CD4-positive, alpha-beta T cell treated with Interleukin-1 beta for 1 hour (primary cell): ENCODE measurements at places on chromosomes 5 and 9.

GRCh38 chr5:95178046-95178651 lies 106.7 kb downstream of the MCTP1 start:
- DNase-seq = no peak

DNA sequence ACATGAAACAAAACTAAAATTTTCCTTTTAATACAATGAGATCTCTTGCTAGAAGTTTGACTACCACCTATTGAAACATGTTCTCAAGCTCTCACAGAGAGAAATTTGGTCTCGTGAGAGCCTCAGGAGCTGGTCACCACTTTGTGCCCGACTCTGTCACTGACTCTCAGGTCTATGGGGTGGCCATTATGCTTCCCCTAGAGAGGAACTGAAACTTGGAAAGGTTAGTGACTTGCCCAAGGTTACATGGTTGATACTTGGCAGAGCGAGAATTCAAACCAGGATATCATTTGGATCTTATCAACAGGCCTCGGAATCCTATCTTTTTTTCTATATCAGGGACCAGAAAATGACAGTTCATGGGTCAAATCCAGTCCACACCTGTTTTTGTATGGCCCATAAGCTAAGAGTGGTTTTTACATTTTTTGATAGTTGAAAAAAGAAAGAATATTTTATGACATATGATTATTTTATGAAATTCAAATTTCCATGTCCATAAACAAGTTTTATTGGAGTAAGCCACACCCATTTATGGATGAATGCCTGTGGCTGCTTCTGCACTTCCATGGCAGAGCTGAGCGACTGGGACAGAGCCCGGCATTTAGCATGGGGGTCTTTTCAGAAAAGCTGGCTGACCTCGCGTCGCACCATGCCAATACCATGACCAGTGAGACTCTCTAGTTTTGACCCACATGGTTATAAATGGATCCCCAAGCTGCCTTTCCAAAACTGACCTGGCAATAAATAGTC lies 44.8 kb upstream of the EQTN start:
- no peak for DNase-seq

- DNase-seq = no peak
These were observed 140.6 kb upstream of the ZNF366 start for GRCh38 chr5:72647806-72648205.

GRCh38 chr5:84693256-84693655 lies 308.6 kb upstream of the EDIL3 start:
- no peak for DNase-seq

DNA sequence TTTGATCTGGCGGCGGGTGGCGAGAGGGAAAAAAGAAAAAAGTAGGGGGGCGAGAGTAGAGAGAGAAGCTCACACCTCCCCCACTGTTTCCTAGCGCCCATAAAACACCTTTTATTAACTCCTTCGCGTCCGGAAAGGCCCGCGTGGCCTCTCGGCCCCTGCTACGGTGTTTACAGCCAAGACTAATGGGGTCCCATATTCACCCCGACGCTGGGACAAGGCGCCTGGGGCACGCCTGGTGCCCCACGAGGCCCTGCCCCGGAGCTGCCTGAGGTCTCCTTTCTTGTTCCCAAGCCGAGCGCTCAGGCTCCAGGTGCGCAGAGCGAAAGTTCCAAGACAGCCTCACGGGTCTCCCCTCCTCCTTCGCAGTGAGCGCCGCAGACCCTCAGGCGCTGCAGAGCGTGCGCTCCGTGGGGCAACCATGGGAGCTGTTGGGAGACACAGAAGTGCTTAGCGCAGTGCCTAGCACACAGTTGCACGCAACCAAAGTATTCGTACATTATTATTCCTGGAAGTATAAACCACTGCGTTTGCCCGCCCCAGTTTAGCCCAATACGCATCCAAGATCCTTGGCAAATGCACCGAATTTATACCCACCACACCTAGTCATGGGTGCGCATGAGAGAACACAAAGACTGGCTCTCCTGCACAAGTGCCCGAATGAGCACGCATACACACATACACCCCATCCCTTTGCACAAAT lies 4.3 kb downstream of the HAND1 start:
- DNase-seq = no peak
